ENCODE measurements at places on chromosomes 3 and 15. TPM values are rescaled to one million over a fixed set of nuclear protein-coding genes. Genes with fewer than 3 reads are reported as not detected.

DNA sequence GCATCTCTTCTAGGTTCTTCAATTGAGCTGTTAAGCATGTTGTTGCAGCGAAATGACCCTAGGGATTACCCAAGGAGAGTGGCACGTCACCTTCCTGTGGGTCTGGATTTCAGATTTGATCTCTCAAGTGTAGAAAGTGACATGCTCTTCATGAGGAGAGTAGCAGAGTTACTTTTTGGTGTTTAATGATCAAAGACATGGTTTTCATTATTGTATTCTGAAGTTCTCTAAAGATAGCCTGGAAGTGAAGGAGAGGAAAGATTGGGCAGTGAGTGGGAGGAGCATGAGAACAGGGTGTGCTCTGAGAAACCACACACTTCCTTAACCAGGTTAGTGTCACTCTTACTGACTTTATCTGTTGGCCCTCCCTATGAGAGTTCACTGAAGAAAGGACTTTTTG, 153.6 kb downstream of the AKAP13 start:
- DNase-seq: no peak

DNA sequence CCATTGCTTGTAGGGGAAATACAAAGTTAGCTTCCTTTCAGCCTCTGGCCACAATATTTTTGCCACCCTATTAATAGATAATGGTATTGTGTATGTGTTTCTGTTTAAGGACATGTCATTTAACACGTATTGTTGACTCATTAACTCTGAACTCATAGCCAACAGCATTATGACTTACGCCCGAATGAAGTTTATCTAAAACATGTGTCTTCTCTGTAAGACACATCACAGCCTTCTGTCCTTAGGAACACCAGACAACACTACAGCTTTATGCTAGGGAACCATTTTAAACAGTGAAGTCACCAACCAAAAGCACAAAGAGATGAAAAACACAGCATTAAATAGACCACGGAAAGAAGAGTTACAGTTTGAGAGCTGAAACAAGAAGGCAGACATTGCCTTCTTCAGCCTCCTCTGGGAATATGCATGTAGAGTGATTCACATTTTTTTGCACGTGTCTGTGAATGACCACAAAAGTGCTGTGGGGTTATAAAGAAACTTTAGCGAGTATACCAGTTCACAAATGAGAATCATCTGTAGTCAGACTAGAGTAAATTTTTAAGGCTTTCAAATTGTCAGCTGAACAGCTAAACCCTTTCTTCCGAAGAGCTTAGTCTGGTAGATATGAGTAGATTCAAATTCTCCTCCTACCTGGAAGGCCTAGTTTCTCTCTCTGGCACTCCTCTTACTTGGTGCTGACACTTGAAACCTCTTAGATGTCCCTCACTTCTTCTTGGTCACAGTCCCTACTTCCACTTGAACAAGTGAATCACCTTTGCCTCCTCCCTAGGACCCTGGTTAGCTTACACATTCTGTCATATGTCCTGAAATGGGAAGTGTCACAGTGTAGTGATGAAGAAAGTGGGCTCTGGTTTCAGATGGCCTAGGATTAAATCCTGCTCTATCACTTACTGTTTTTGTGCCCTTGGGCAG, 32.2 kb downstream of the MCTP2 start:
- DNase-seq: no peak

DNA sequence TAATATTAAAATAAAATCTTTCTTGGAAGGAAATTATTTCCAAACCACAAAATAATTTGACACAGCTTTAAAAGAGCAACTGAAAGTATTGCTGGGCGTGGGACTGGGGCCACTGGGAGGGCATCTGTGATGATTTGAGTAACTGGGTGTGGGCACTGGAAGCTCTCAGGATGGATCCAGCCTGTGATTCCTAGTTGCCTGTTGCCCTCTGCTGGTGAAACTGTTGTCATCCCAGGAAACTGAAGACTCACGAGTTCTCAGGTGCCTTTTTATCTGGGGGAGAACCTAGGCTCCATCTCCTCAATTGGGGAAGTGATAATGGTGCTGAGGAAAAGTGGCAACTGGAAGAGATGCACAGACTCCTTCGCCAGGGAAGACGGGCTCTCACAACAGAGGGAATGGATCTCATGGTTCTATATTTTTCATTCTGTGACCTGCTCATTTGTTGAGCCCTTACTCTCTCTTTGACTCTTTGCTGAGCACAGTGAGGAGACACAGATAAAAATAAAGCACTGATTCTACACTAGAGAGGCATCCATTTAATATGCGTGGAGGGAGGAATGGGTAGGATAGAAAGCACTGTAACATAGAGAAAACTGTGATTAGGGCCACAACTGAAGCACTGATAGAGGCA, 61.6 kb downstream of the TPRG1 start:
- DNase-seq: peak; percentile 49

DNA sequence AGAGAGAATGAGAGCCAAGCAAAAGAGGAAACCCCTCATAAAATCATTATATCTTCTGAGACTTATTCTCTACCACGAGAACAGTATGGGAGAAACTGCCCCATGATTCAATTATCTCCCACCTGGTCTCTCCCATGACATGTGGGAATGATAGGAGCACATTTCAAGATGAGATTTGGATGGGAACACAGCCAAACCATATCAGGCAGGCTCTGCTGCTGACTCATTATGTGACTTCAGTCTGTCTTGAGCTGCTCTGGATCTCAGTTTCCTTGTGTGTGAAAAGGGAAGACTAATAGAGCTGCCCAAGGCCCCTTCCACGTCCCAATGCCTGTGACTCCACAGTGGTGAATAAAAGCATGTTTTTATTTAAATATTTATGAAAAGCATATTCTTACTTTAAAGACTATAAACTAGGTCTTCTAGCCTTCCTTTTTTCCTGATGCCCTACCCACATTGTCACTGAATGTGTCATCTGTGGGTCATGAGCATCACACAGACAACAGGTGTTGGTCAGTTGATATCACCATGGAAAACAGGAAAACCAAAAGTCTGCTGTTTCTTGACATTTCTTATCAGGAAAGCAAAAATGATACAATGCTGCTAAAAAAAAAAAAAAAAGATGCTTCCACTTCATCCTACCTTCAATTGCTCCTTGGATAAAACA, 96.0 kb upstream of the PPP2R3A start:
- DNase-seq: no peak

IL17RC gene
- total RNA-seq: 15.3 TPM

DNA sequence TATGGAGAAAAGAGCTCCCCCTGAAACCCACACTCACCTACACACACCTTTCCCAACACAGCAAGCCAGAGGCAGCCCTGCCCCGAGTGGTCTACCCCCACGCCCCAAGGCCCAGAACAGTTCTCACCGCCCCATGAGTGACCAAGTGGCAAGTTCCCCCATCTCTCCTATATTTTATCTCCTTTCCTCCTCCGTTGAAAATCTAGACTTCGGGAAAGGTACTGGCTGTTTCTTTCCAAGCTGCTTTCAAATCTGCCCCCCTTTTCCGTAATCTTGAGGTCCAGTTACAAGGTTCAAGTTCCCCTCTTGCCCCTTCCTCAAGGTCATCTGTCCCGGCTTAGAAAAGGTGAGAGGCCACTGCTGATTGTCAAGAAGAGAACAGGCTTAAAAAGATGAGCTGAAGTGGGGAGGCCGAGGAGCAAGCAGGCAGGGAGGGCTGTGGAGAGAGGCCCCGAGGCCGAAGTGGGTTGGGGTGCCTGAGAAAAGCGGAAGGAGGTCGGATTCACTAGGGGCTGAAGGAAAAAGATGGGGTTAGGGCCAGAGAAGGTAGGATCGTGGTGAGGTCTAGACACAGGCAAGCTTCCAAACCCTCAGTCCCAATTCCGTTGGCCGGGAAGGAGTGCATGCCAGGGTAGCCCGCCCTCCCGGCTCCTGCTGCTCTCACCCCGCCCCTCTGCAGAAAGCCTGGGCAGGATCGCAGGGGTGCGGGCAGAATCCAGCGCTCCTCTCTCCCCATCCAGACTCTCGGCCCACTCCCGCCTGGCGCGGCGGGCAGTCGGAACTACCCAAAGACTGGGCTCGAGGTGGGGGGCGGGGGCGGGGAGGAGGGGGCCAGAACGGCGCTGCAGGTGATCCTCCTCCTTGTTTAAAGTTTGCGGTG, 1.7 kb downstream of the SEMA5B start:
- DNase-seq: peak; percentile 92

DAPK2 gene
- 0.41 TPM for total RNA-seq

DNA sequence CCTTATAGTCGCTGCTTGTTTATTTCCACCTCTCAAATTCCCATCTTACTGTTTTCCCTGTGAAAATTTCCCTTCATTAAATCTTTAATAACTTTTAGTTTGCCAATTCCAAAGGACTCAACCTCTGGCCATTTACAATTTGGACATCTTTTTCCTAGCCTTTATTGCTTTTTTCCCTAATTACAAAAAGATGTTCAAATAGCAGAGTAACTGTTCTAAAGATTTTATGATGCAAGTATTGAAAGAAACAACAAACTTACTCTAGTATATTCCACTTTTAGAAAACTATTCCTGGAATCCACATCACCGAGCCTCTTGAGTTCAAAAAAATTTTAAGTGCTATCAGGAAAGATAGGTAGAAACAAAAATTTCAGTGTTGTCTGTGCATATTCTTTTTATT, 174.1 kb upstream of the UBE2E2 start:
- DNase-seq: no peak

CLSTN2 gene
- 0.15 TPM for total RNA-seq

DNA sequence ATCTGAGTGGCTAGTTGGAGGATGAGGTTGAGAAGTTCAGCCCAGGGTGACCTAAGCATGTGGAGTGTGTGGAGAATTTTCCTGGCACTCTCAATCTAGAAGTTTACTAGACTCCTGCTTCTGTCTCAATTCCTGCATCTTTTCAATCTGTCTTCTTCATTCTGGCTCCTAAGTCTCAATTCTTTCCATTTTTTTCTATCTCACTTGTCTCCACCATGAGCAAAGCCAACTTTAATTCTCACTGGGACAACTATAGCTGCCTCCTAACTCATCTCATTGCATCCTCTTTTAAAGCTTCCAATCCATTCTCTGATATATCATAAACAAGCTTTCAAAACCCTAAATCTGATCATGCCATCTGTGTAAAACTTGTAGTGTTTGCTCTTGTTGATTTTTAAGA, 569.3 kb downstream of the NAALADL2 start:
- no peak for DNase-seq

- DNase-seq: no peak
Measured at GRCh38 chr3:112074616-112075497, 11.3 kb upstream of the C3orf52 start.

DNA sequence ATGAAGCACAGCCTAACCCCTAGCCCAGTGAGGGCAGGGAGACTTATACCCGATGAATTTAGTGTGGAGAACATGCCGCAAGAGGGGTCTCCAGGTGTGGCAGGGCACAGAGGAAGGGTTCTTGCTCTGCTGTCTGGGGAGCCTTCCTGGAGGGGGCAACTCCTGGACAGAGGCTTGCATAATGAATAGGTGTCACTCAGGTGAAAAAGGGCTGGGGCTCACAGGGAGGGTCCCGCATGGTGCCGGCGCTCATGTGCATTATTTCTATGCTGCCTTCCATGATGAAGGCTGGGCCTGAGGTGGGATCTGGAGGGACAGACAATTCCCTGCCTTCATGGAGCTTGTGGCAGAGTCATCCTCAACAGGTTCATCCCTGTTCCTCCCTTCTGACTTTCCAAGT, 51.5 kb downstream of the ITGA11 start:
- DNase-seq: no peak

GRCh38 chr15:39404767-39405181, 176.1 kb upstream of the THBS1 start:
- DNase-seq: no peak

KNSTRN gene
- 104 TPM for total RNA-seq
